Placental pericyte (primary cell): ENCODE measurements at places on chromosomes 4 and X. TPM values are rescaled to one million over a fixed set of nuclear protein-coding genes. Genes with fewer than 3 reads are reported as not detected.

The MID2 gene
- total RNA-seq: 19.6 and 19.7 TPM in 2 replicates

The PAGE5 gene
- not detected in 2 replicates for total RNA-seq

The MMRN1 gene
- 0.57 TPM in 1 of 2 replicates, not detected in the other for total RNA-seq

The CCDC110 gene
- total RNA-seq: 0.29 and 0.44 TPM in 2 replicates

The ANKRD50 gene
- total RNA-seq: 25.2 and 56.3 TPM in 2 replicates

The IL13RA2 gene
- total RNA-seq: 13.0 and 27.8 TPM in 2 replicates

The AR gene
- 0.22 and 6.2 TPM in 2 replicates for total RNA-seq

The CLIC2 gene
- 0.22 and 1.3 TPM in 2 replicates for total RNA-seq

The FABP2 gene
- not detected in 2 replicates for total RNA-seq

The TCP11X2 gene
- not detected in 2 replicates for total RNA-seq

The XG gene
- 0.57 and 0.88 TPM in 2 replicates for total RNA-seq

The TBC1D25 gene
- 11.8 and 12.6 TPM in 2 replicates for total RNA-seq

The HMX1 gene
- not detected in 2 replicates for total RNA-seq

The YIPF7 gene
- not detected in 2 replicates for total RNA-seq

The TMEM150C gene
- 0.14 TPM in 1 of 2 replicates, not detected in the other for total RNA-seq

The HAND2 gene
- 28.8 and 70.2 TPM in 2 replicates for total RNA-seq

The UGT2A3 gene
- not detected in 2 replicates for total RNA-seq

The APELA gene
- not detected in 2 replicates for total RNA-seq

The PNMA5 gene
- total RNA-seq: not detected in 2 replicates

The PCDH19 gene
- under 0.01 and 0.14 TPM in 2 replicates for total RNA-seq

The BEX5 gene
- total RNA-seq: not detected in 2 replicates

The NDST3 gene
- total RNA-seq: 0.29 and 0.44 TPM in 2 replicates

The GUCY1A1 gene
- total RNA-seq: 0.14 and 0.44 TPM in 2 replicates

The MRFAP1L1 gene
- 29.9 and 36.1 TPM in 2 replicates for total RNA-seq
